T47D (cell line): ENCODE measurements at places on chromosomes 4 and X.

- DNase-seq, result no peak
Observed at GRCh38 chr4:176242764-176243347, 26.2 kb downstream of the ASB5 start.

DNA sequence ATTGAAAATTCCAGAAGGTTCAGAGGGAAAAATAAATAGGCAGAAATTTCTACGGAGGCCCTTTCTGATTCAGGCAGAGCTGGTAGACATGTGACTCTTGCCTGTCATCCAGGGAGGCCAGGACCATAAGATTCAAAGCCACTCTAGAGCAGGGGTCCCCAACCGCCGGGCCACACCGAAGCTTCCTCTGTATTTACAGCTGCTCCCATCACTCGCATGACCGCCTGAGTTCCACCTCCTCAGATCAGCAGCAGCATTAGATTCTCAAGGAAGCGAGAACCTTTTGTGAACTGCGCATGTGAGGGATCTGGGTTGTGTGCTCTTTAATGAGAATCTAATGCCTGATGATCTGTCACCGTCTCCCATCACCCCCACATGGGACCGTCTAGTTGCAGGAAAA lies 72.2 kb downstream of the RWDD4 start:
- no peak for DNase-seq

DNA sequence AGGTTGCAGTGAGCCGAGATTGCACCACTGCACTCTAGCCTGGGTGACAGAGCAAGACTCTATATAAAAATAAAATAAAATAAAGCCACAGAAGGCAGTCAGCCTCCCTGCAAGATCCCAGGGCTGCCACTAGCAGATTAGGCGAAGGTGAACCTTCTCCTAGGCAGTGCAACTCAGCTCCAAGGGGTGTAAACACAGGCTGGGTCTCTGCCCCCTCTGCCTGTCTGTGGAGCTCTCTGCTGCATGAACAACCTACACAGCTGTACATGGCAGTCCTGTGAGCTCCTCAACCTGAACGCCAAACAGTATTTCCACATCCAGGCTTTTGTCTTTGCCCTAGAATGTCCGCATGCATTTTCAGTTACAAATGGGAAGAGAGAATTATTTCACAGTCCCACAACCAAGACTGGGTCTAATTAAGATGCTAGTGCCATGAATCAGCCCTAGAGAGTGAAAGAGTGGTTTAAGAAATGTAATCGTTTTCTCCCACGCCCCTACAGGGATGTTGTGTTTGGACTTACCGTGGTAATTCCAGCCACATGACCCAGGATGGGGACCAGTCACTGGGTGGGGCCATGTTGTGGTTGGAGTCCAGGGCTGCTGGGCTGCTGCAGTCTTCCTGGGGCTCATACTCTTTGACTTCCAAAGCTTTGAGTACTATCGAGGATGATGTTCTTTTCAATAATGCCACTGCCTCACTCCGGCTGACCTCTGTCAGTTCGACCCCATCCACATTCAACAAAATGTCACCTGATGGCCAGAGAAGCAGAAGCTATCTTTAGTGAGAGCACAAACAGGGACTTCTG lies 99.0 kb downstream of the FIP1L1 start:
- no peak for DNase-seq

- DNase-seq, result peak; percentile 78
Observed at GRCh38 chrX:22135994-22136684, 104.0 kb downstream of the PHEX start.

DNA sequence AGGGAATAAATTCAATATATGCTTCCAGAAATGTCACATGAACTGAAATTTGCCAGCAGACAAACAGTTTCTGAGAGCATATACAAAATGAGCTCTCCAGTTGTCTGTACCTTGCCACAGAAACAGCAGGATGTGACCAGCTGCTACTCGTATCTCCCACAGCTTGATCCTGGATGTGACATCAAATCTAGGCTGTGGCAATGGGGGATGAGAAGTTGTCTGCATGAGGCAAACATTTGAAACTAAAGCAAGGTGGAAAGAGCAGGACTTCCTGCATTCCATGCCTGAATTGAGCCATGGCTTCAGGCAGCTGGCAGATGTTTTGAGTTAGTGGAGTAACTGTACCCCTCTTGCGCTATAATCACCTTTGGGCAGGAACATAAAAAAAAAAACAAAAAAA lies 1724.0 kb downstream of the RPA4 start:
- DNase-seq, result no peak

DNA sequence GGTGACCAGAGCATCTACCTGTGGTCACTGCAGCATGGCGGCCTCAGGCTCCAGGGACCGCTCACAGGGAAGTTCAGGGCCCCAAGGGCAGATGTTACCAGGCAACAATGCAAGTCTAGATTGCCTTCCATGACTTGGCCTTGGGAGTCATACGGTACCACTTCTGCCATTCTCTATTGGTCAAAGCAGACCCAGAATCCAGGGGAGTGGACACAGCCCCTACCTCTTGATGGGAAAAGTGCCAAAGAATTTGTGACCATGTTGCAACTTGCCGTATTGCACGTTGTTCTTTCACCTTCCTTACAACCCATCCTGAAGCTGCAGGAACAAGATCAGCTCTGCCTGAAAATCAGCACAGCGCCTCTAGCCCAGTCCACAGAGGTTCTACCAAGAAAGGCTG lies 111.1 kb downstream of the IRF2 start:
- no peak for DNase-seq

- DNase-seq, result no peak
Observed at GRCh38 chr4:168150420-168151050, 58.2 kb downstream of the ANXA10 start.

DNA sequence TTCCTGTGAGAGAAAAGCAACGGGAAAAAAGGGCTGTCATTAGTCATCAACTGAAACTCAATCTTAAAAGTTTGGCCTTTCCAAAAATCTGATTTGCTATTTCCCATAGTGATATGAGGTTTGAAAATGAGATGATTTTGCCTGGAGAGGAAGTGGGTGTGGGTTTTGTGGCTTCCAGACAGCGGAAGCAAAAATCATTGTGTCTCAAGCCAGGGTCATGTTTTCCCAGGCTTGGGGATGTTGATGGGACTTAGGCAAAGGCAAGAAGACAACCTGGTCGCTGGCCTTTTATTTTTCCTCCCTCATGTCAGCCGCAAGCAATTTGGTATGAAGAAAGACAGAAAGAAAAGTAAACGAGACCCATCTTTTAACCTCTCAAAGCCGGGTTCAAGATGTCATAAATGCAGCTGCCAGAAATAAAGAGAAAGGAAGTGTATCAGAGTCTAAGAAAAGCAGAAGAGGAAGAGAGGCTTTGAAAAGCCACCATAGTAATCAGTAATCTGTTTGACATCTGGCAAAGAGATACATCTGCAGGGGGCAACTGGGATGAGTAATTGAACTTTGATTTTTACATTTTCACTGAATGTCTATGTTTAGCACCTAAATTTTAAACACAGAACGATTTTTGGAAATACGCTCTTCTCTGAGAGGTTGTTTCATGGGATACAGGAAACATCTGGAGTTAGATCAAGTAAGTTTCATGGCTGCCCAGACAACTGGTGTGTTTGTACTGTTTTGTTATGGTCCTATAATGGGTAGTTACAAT lies 521.6 kb upstream of the SLIT2 start:
- DNase-seq, result no peak

DNA sequence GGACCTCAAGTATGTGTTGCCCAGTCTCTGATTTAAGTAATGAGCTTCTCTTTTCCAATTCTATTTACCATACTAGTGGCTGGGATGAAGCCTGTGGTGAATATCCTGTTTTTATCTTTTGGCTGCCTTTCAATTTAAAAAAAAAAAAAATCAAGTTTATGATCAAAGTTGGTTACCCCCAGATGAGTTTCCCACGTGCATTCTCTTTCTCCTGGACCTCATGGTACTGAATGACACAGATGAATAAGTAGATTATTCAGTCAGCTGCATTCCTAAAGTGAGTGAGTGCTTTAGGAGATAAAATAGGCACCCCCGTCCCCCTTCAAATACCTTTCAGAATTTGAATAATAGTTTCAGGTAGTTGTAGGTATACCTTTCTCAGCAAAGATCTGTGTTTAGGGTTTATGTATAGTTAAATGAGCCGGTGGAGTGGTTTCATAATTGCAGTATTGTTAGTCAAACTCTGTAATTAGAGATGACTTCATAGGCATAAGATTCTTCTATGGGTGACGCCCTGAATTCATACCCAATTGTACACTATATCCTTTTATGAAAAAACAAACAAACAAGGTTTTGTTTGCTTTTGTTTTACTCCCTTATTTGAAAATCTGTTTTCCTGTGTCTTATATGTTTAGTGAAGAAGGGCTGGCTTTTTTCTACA lies 41.9 kb downstream of the PLS3 start:
- no peak for DNase-seq
